ENCODE measurements at places on chromosomes 1 and 21.

DNA sequence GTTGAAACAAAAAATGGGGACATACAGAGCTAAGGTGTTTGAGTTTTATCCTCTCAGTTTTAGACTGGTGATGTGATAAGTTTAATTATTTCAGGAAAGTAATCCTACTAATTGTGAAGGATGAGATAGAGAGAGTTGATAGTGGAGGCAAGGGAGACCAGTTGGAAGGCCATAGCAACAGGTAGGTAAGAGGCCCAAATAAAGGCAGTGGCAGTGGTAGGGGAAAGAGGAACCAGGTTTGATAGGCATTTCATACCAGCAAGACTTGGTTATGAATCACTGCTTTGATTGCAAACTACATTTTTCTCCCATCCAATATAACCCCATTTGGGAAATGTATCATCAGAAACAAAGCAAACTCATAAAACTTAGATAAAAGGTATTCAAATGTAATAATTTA lies 63.1 kb upstream of the SH3GLB1 start:
- DNase-seq, result no peak

DNA sequence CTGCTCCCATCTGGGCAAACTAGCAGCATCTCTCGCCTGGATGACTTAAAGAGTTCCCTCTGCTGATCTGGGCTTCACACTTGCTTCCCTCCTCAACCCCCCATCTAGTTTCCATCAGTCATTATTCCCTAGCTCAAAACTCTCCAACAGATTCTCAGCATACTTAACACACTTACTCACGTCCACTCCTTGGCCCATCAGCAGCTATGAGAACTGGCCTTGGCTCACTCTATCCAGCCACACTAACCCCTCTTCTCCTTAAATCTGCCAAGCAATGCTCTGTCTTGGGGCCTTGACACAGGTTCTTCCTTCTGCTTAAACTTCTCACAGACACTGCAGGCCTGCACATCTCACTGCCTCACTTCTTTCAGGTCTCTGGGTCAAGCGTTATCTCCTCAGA lies 41.6 kb downstream of the GNG12 start:
- no peak for DNase-seq

DNA sequence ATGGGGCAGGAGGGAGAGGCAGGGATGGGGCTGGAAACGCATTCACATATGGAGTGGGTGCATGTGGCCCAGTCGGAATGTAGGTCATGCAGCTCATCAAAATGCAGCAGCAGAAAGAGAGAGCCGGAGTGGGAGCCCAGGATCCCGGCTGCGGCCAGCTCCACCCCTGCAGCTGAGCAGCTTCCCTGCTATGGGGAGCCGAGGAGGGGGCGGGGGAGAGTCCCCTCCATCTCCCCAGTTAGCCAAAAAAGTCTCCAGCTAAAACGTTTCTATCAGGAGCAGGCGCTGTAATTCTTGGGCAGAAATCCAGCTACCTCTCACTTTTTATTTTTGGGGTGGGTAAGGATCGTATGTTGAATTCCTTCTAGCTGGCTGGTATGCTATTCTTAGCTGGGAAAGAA lies 39.7 kb downstream of the MRPL37 start:
- no peak for DNase-seq

DNA sequence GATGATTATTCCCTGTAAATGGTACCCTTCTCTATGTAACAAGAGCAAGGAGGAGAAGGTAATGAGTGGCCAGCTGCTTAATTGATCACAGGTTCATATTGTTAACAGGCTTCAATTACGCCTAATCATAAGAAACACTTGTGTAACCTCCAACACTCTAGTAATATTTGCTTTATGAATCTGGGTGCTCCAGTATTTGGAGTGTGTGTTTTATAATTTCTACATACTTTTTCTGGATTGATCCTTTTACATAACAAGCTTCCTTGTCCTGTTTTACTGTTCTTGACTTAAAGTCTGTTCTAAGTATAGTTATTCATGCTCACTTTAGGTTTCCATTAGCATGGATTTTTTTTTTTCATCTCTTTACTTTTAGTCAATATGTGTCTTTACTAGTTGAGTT lies 984.2 kb downstream of the AMY1C start:
- no peak for DNase-seq

GRCh38 chr1:221923929-221924598 lies 182.2 kb upstream of the DUSP10 start:
- DNase-seq, result no peak

GRCh38 chr1:44832056-44832705 lies 10.9 kb downstream of the PTCH2 start:
- peak; percentile 82 for DNase-seq

- DNase-seq, result peak; percentile 76
Measured at GRCh38 chr1:31705080-31705866, 1.5 kb upstream of the COL16A1 start.

DNA sequence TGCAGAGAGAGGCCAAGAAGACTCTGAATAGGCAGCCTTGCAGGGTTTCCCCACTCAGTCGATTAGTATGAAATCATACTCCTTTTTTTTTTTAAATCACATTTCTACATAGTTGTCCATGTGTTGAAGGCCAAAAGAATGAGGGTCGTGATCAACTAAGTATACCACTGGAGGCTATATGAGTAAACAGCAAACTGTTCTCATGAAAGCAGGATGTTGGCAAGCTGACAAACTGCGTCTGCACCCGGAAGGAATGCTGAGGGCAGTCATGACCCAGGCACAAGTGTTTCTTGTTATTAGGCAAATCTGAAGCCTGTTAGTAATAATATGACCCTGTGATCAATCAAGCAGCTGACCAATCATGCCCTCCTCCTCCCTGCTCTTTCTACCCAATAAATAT lies 213.2 kb downstream of the USH2A start:
- no peak for DNase-seq

DNA sequence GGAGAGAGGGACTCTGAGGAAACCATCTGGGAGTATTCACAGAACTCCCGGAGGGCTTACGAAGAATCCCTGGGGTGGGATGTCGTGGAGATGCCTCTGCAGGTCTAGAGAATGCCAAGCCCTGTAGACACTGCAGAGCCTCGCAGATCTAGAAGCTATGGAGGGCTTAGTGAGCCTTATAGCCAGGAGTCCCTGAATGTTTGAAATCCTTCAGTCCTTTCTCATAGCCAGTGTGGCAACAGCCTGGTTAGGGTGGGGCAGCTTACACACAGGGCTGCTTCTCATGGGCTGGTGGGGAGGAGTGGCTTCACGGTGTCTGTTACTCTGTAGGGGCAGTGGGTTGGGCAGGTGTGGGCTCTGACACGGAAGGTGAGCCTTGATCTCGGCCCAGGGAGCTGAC lies 44.2 kb upstream of the KDM4A start:
- no peak for DNase-seq

- no peak for DNase-seq
Measured at GRCh38 chr1:17925290-17926237, 170.4 kb downstream of the ACTL8 start.

DNA sequence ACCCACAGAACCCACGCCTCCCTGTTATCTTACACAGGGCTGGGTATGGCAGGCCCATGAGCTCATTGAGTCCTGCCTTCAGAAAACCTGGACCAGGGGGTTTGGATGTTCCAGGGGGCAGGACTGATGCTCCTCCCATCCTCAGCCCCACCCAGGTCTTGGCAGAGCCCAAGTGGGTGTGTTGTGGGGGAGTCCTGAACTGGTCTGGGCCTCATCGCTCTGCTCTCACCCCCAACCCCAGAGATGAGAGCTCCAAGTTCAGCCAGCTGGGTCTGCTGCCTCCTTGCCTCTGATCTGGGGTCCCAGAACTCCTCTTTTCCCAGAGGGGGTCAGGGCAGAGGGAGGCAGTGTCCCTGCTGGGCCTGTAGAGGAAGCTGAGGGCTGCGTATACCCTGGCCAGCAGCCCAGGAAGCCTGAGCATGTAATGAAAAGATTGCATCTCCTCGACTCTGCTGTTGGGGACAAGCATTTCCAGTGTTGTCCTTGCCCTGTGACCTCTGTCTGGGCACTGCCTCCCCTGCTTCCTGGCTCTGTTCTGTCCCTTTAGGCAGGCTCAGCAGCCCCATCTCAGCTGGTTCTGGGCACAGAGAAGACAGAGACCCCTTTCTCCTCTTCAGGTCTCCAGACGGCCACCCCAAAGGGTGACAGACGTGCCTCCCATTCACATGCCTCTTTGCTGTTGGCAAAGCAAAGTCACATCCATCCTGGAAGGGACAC lies 54.7 kb upstream of the EPS8L3 start:
- DNase-seq, result peak; percentile 91

GRCh38 chr1:42164551-42165420 lies at the start of gene GUCA2A:
GUCA2A (minus strand) TSS chr1:42164745; CDS start chr1:42164712, 33 bp downstream.
- no peak for DNase-seq

GRCh38 chr1:186689907-186690306 lies 9.7 kb upstream of the PTGS2 start:
- no peak for DNase-seq

DNA sequence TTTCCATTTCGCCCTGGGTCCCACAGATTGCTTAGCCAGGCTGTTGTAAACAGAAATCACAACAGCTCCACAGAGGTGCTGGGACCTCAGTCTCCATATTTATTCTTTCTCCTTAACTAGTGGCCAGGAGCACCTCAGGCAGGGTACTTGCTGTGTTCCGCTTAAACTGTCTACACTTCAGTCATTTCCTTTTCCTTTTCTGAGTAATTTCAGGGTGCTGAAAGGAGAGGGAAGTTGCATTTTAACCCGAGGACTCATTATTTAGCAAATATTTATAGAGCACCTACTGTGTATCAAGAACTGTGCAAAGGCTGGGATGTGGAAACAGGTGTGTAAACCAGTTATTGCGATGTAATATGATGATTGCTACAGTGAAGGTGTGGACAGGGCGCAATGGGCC lies 41.9 kb downstream of the ACP6 start:
- DNase-seq, result no peak

- no peak for DNase-seq
Measured at GRCh38 chr1:214899908-214900460, 182.6 kb upstream of the KCNK2 start.

DNA sequence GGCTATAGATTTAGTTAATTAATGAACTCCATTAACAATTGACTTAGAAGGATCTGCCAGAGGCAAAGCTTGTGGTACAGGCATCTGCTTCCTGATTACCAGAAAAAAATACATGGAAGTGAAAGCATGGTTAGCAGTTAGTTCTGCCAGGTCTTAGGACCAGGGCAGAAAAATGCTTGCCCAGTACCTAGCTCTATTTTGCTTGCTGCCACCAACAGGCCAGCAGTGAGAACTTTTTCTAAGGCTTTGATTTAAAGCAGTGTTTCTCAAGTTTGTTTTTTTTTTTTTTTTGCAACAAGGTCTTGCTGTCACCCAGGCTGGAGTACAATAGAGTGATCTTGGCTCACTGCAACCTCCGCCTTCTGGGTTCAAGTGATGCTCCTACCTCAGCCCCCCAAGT lies 16.4 kb upstream of the MTF1 start:
- DNase-seq, result peak; percentile 26

DNA sequence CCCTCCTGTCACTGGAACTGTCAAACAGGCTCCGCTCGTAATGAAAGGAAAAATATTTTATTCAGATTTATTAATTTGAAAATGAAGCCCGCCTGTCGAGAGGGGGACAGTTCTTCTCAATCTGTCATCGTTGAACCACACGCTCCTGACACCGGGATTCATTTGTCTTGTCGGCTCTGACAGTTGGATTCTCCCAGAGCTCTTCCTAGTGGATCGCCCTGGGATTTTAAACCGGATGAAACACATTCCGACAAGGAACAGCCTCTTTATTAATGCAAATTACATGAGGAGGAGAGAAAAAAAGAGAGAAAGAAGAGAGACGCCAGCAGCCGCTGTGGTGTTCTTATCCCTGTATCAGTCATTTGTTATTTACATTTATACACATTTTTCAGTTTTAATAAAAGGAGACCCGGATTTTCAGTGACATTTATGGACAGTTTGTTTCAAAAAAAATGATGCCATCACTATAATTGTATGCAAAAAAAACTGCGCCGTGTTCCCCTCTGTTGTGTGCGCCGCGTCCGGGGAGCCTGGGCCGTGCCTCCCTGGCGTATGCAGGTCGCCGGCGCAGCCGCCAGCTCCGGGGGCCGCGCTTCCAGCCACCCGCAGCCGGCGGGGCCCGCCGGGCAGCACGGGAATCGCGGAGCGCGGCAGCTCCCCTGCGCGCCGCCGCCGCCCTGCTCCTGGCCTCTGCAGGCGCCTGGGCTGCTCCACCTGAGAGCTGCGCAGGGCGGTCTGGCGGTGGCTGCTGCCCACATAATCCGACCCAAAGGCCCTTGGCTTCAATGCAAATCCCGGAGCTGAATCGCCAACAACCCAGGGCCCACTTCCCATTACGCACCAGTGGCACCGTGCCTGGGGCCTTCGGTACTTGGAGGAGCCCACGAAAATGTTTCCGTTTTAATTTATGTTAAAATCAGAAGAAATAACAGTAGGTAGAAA lies 237.9 kb upstream of the PBX1 start:
- no peak for DNase-seq

GRCh38 chr1:161727256-161727924 lies 6.0 kb downstream of the FCRLB start:
- DNase-seq, result peak; percentile 72

GRCh38 chr1:243528459-243529121 lies 272.7 kb downstream of the SDCCAG8 start:
- DNase-seq, result no peak

GRCh38 chr1:181251001-181251712 lies 162.7 kb downstream of the IER5 start:
- no peak for DNase-seq

DNA sequence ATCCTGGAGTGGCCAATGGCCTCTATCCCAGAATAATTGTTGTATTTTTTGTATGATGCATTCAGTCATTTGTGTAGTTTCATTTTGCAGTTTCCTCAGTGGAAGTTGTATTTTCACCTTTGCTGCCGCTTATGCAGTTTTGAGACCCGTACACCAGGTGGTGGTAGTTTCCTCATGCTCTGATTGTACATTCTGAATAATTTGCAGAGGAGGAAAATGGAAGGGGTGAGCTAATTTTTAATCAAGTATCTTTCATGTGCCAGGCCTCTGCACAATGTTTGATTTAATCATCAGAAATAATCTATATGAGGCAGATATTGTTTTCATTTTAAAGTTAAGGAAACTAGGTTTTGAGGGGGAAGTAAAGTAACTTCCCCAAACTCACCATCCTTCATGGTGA lies 29.5 kb downstream of the HLX start:
- peak; percentile 39 for DNase-seq

DNA sequence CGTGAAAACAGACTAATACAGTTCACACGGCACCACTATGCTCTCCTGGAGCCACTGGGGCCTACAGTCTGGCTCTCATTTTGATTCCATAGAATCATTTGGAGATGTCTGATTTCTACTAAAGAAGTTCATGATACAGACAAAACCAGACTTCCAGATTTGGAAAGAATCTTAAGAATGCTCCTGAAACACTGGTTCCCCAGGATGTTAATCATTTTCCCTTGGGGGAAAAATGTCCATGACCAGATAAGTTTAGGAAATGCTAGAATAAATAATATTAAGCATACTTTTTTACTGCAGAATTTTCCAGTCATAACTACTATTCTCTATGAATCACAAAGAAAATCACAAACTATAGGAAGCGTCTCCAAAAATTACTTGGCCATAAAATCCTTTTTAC lies 63.0 kb upstream of the RGS7 start:
- DNase-seq, result no peak

DNA sequence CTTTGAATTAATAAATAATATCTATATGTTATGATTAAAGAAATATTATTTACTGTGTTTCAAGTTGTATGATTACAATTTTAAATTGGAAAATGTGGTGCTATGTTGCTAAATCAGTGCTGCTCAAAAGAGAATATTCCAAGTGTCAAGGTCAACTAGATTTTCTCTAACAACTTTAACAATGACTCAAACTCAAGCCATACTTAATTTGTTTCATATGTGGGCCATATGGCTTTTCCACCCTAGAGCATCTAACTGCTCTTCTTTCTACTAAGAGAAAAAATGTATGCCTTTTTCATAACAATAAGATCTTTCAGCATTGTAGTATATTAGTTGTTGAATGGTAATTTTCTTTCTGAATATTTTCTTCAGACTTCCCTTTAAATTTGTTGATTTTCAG lies 8.3 kb upstream of the SYT14 start:
- DNase-seq, result no peak
